ENCODE measurements at places on chromosomes 4 and X.

- no peak for DNase-seq
These were observed 200.8 kb downstream of the MGST2 start for GRCh38 chr4:139866276-139866962.

DNA sequence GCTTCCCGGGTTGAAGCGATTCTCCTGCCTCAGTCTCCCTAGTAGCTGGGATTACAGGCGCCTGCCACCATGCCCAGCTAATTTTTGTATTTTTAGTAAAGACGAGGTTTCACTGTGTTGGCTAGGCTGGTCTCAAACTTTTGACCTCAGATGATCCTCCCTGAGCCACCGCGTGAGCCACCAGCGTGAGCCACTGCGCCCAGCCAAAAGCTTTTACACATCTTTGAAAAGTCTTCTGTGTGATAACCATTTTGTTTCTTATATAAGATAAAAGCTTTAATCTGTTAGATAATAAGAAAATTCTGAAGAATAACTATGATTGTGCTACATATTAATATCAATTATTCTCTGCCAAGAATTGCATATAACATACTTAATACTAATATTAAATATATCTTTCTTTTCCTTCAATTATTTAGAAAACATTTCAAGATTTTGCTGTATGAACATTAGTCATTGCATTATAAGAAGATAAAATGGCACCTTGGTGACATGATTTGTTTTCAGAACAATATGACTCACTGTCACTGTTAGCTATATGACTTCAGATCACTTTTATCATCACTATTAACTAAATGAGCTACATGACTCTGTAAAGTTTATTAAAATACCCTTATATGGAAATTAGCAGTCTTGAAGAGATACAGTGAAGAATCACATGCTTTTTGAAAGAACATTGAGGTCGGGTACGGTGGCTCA is 33.4 kb downstream of the RUFY3 start:
- no peak for DNase-seq

GRCh38 chr4:155681886-155682285 is 15.2 kb downstream of the GUCY1A1 start:
- DNase-seq: no peak

- no peak for DNase-seq
These were observed 60.2 kb downstream of the SLC9A7 start for GRCh38 chrX:46698691-46699090.

DNA sequence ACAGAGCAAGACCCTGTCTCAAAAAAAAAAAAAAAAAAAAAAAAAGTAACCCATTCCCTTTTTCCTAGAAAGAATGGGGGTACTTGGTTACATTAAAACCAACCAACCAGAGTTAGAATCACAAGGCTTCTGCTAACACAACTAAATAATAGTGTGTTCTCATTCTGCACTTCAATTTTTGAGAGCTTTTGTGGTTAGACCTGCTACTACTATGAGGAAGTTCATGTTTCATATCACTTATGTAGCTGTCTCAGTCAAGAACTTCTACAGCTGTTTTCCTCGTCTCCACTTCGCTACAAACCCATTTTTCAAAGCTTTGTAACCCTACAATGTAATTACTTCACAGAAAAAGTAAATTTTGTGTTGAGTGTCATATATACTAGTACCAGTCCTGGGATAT is 58.3 kb downstream of the PDHA2 start:
- no peak for DNase-seq

GRCh38 chrX:31293409-31293808 is 221.6 kb upstream of the FTHL17 start:
- DNase-seq: peak; percentile 5

GRCh38 chrX:103584596-103584995 is 719 bp upstream of the TCEAL4 start:
- DNase-seq: no peak

DNA sequence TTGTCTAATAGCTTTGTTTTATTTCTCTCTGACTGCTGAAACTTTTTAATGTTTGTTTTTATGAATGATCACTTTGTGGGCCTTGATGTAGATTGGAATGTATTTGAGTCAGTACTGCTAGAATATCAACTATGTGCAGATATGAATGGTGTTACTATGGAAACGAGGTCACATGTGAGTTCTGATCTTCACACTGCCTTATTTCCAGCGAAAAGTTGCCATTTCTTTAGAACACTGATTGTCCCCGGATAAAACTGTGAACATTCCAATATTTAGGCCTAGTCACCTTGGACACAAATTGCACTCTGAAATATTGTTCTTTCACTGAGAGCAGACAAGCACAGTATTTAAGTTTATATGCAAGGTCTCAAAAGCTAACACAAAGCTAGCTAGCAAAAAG is 27.2 kb upstream of the MAGED1 start:
- DNase-seq: no peak

DNA sequence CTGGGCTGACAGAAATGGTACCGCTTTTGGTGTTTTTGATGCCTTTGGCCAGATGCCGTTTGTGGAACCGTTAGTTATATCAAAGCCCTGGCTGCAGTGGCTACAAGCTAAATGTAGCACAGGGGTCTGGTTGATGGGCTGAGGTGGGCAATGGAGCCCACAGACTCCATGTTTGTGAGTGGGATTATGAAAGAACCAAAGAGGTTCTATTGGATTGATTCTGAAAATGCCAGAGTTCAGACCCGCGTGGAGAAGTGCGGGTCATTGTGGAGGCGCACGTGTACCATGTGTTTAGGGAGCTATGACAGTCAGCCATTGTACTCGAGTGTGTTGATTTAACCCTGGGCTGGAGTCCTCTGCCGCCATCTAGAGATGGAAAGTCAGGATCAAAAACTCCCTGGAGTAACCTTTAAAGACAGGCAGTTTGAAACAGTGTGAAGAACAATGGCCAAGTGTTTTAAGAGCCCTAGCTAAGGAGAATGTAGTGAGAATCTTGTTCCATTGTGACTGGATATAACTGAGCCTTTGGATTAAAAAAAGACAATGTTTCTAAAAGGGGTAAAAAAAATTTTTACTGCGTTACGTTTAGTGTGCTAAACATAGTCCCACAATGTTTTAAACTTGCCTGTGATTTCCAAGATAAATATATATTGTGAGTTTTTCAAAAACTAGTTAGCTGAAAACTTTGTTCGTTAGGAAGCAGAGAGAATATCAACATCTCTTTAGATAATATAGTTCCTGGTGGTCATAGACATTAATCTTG is 12.7 kb downstream of the ART3 start:
- DNase-seq: peak; percentile 28

DNA sequence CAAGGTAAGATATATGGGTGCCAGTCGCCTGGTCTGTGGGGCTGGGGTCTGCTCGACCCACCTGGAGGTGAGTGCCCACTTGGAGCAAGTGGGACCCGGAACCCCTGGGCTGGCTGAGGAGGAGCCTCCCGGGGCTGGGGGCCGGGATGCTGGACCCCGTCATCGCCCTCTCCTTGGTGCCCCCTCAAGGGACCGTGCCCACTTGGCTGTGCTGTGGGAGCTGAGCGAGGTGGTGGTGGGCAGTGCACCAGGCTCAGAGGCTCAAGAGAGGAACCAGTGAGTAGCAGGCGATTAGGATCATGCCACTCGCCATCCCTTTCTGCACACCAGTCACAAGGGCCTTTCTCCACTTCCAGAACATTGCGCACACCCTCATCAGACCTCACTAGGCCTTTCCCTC is 203.8 kb upstream of the PSAPL1 start:
- DNase-seq: no peak

DNA sequence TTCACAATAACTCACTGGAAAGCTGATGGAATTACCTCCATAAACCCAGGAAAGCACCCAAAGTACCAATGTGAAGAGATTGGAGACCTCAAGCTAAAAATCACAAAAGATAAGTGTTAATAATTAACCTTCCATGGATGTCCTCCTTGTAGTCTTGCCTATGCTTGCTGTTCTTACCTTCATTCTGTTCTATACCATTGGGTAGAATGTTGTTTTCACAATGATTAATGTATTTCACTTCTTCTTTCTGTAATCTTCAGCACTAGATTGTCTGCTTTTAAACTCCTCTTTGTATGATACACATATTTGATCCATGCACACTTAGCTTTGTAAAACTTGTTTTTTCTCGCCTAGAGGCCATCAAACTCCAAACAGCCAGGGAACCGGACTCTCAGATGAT is 570.3 kb downstream of the RAPGEF2 start:
- DNase-seq: no peak

- no peak for DNase-seq
These were observed 13.4 kb upstream of the CLCN4 start for GRCh38 chrX:10143071-10143983.

DNA sequence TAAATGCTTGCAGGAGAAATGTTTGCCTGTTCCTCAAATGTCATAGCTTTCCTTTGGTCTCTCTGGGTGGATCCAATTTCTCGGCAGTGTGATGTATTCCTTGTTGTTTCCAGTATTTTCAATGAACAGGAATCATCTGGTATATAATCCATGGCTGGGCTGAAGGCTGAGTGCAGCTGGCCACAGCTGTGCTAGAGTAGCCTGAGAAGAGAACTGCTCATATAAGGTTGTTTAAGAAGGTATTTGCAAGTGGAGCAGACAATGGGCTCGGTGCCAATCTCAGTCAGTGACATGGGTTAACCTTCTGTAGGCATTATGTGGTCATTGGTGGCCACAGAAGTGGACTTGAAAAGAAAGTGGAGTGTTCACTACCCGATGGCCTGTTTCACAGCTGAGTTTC is 390.3 kb downstream of the SPRY1 start:
- no peak for DNase-seq

DNA sequence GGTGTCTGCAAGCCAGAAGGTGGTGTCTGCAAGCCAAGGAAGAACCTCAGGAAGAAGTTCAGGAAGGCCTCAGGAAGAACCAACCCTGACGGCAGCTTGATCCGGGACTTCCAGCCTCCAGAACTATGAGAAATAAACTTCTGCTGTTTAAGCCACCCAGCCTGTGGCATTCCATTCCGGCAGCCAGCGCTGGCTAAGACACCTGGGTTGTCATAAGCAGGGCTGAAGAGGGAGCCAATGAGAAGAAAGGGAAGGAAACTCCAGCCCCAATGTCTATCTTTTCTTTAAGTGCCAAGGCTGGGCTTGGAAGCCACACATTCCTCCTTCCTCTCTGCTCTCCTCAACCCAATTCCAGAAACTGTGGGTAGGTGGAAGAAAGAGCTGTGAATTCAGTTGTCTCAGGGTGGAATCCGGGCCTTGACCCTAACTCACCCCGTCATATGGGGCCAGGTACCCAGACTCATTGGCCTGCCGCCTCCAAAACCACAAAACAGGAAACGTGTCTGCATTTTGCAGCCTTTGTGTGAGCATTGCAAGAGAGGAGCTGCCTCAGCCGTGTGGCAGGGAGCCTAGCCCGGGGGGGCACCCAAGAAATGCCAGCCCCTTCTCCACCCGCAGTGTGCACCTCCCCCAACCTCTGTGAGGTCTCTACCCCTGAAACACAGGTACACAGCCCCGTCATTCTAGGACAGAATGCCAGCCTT is 26.8 kb downstream of the CRMP1 start:
- peak; percentile 50 for DNase-seq

- DNase-seq: no peak
These were observed 174.9 kb upstream of the PCDH18 start for GRCh38 chr4:137707102-137707620.

DNA sequence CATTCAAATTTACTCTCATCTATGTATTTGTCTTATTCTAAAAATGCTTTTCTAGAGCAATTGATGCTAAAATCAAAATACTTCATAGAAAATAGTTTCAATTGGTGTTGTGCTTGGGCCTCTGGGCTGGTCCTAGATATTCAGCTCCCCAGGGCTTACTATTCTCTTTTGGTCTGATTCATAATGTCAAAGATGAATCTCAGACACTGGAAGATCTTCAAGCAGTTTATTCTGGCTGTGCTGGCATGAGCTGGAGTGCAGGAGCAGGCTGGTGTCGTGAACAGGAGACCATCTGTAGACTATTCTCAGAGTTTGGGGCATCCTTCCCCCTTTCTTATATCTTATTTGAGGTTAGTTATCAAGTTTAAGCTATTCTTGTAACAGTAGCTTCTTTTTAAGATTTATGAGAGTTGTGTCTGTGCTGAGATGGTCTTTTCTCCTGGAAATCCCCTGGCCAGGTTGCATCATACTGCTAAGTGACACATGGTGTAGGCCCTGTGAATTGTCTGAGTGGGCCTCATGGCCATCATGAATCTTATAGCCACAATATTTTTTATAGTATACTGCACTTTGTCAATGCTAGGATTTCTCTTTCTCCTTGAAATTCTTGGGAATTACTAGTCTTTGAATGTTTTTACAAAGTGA is 1624.0 kb upstream of the IGFBP7 start:
- DNase-seq: no peak

DNA sequence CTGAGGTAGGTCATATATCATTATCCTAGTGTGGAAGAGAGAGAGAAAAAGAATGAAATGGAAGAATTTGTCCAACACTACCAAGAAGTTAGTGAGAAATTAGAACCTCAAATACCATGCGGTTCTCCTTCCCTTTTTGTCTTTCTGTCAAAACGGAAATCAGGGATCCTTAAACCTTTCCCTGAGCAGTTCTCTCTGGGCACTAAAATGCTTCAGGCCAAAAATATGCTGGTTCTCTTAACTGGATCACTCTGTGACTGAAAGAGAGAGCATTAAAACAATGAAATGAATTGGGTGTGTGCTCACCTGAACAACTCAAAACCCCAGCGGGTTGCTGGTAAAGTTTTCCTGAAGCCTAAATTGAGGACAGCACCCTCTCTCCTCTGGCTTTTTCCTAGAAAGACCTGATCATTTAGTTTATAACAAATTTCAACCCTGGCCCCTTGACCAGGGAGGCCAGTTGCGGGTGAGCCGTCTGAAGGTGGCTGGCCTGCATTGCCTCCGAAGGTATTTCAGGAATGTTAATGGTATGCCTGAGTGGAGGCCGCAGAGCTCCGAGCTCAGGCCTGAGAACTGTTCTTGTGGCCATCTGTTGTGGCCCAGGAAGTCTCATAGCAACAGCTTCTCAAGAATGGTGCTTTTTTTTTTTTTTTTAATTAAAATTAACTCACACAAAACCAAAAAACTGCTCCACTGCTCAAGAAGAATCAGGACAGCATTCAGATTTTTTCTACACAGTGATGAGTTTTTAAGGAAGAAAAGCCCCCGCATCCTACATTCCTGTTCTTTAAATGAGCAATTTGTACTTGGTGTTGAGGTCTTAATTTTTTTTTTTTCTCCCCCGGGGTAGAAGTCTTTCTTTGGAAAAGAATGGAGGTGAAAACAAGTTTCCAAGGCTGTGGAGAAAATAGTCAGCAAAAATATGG is 155.1 kb downstream of the SHROOM3 start:
- DNase-seq: no peak

GRCh38 chrX:41857670-41858069 is 65.7 kb downstream of the CASK start:
- no peak for DNase-seq

DNA sequence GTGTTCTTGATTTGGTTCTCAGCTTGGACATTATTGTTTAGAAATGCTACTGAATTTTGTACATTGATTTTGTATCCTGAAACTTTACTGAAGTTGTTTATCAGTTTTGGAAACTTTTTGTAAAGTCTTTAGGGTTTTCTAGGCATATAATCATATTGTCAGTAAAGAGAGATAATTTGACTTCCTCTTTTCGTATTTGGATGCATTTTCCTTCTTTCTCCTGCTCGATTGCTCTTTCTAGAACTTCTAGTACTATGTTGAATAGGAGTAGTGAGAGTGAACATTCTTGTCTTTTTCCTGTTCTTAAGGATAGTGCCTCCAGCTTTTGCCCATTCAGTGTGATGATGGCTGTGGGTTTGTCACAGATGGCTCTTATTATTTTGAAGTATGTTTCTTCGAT is 24.1 kb downstream of the TMPRSS11A start:
- no peak for DNase-seq

- DNase-seq: peak; percentile 16
These were observed 114.5 kb downstream of the GATB start for GRCh38 chr4:151646322-151646721.

- peak; percentile 97 for DNase-seq
These were observed 16.6 kb downstream of the JAKMIP1 start for GRCh38 chr4:6183740-6184139.

Measured in Jurkat, Clone E6-1 (cell line).